ENCODE measurements at places on chromosomes 5 and 9. TPM values are rescaled to one million over a fixed set of nuclear protein-coding genes. Genes with fewer than 3 reads are reported as not detected.

GRCh38 chr5:6636293-6636692 lies 3.1 kb downstream of the SRD5A1 start:
- no peak for DNase-seq

GRCh38 chr5:142012186-142012785 lies 541 bp downstream of the GNPDA1 start:
- DNase-seq = peak; percentile 32

The HAVCR1 gene
- total RNA-seq = 0.19 TPM

GRCh38 chr5:60436518-60436917 lies 263.4 kb downstream of the DEPDC1B start:
- no peak for DNase-seq

DNA sequence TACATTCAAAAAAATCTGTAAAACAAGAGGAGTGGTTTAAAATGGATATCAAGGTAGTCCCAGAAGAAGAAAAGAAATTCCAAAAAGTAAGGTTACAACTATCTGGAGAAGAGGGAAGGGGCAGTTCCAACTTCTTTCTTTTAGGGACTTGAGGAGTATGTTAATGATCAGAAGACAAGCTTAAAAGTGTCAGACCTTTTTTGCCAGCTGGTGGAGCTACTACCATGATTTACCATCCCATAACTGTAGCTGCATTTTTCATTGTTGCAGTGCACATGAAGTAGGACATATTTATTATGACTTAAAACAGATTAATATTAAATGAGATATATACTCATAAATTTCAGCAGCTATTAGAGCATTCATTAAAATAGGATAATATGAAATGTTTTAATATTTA lies 158.5 kb upstream of the RGS7BP start:
- no peak for DNase-seq

DNA sequence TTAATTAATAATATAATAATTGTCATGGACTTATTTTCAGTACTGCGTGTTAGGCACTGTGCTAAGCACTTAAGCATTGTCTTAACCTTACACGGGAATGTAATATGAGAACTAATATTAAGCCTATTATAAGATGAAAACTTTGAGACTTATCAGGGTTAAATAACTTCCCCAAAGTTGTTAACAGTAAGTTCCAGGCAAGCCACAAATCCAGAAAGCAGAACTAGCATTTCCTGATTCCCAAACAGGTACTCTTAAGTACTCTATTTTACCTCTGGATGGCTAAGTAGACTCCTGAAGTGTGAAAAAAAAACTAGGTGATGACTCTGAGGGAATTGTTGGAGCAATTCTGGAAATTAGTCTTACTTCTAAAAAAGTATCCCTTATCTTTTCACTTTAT lies 23.8 kb downstream of the GABRG2 start:
- no peak for DNase-seq

The GLRX gene
- 156 TPM for total RNA-seq

The SLC34A3 gene
- not detected for total RNA-seq

DNA sequence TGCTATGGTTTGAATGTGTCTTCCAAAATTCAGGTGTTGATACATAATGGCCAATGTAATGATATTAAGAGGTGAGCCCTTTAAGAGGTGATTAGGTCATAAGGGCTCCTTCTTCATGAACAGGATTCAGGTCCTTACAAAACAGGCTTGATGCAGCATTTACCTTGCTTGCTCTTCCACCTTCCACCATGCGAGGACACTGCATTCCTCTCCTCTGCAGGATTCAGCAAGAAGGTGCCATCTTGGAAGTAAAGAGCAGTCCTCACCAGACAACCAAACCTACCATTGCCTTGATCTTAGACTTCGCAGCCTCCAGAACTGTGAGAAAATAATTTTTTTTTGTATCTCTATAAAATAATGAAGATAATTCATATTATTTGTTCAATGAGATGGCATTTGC lies 314.0 kb upstream of the SMARCA2 start:
- no peak for DNase-seq

The PCDHB5 gene
- total RNA-seq = 7.4 TPM

DNA sequence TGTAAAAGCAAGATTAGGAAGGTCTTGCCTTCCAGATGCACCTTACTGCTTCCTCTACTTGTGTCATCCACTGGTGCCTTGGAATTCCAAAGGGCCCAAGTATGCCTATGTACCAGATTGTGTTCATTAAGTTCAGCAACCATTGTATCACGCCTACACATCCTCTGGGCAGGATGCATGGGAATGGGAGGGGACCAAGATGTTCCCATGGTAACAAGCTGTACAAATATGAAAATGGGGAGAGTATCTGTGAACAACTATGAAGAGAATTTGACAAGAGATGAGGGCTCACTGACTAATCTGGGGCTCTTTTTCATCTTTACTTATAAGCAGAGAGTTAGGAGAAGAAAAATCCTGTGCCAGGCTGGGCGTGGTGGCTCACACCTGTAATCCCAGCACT lies 137.8 kb upstream of the MAP1B start:
- no peak for DNase-seq

- DNase-seq = no peak
Measured at GRCh38 chr5:36200513-36200912, 41.2 kb downstream of the NADK2 start.

DNA sequence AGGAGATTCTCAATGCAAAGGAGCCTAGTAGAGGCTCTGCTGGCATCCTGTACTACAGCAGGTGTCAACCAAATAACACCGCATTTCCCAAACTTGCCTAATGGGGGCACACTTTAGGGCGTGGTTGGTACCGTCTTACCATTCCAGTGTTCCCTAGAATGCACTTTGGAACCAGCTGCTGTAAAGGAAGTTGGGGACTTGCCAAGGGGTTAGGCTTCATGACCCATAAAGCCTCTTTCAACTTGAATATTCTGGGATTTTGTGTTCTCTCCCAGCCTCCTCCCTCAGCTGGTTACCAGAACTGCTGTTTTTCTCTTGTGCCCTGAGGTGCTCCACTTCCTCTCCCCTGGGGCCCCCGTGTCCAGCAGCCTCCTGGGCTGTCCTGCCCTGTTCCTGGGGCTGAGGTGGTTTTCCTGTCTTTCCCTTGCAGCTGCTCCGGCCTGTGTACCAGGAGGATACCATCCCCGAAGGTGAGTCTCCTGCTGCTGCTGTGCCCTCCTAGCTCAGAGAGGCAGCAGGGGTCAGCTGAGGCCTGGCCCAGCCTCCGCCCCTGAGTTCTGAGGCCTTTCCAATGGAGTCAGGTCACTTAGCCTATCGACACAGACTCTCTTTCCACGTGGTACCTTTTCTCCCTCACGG lies 44.7 kb downstream of the RGS3 start:
- no peak for DNase-seq

The MSX2 gene
- 1.0 TPM for total RNA-seq

- peak; percentile 91 for DNase-seq
Measured at GRCh38 chr9:136644343-136644592, 18.4 kb upstream of the EGFL7 start.

The TRMO gene
- total RNA-seq = 7.4 TPM

- DNase-seq = no peak
Measured at GRCh38 chr5:35129921-35130485, 82.3 kb upstream of the AGXT2 start.
